ENCODE measurements at places on chromosomes 11 and 22. TPM values are rescaled to one million over a fixed set of nuclear protein-coding genes. Genes with fewer than 3 reads are reported as not detected.

GRCh38 chr11:8016440-8016839 lies 29.3 kb downstream of the EIF3F start:
- DNase-seq = no peak

Gene MIOX
- total RNA-seq = not detected

Gene SERPING1
- 0.74 TPM for total RNA-seq

Gene OR51E2
- total RNA-seq = not detected

- DNase-seq = no peak
These were observed 11.7 kb downstream of the MICAL2 start for GRCh38 chr11:12122083-12122482.

Gene GGTLC2
- not detected for total RNA-seq

Gene IL18
- 68.3 TPM for total RNA-seq

DNA sequence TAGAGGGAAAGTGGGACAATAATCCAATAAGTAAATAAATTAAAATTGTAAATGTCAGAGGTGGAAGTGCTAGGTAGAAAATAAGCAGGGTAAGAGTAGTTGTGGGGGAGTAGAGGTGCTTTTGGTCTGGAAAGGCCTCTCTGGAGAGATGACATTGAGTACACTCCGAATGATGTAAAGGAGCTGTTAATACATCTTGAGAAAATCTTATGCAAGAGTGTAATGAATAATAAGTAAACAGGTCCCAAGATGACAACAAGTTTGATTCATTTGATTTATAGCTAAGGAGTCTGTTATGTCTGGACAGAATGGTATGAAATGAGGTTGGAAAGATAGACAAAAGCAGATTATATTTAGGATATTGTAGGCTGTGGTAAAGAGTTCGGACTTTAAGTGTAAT lies 87.5 kb downstream of the TMEM135 start:
- DNase-seq = no peak

GRCh38 chr11:76090174-76090573 lies 116.1 kb downstream of the WNT11 start:
- no peak for DNase-seq

- no peak for DNase-seq
These were observed 89.6 kb downstream of the ARL14EP start for GRCh38 chr11:30412509-30412908.

Gene C11orf16
- not detected for total RNA-seq

DNA sequence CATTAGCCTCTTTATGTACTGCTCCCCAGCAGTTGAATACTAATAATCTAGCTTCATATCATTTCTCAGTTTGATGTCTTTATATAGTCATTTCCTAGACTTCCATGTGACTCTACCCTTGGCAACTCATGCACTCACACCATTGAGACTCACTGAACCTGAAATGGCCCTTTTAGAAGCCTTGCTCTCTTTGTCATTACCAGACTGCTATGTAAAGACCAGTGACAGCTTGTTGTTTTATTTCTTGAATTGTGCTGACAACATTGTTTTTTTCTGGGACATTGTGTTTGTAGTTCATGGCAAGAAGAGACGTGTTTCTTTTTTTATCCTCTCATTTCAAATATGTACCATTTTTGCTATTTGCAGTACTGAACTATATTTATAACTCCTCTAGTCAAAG lies 256.5 kb downstream of the CNTN5 start:
- DNase-seq = no peak
